ENCODE measurements at places on chromosomes 3 and 15.

DNA sequence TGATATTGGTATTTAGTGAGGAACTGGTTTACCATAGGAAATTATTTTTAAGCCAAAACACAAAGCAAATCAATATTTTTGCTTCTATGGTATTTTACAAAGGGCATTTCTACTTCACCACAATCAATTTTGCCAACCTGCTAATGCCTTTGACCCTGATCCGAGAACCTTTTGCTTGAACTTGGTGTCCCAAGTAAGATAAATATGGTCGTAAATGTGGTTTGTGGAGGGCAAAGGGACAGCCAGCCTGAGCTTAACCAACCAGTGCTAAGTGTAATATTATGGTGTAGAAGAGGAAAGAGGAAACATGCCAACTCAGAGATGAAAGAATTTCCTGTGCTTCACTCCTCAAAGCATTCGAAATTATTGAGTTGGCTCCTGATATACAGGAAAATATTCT is 148.4 kb downstream of the C3orf38 start:
- DNase-seq = no peak

DNA sequence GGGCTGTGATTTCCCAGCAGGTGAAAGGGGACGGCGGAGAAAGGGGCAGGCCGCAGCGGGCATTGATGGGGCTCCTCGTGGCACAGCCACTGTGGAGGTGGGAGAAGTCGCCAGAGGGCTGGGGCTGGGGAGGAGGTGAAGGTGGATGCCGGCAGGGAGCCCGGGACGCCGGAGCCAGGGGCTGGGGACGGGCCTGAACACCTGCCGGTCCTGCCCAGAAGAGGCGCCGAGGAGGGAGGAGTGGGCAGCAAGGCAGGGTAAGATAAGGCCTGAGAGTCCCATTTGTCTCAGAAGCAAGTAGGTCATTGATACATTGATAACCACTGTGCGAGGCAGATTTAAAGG is 571 bp upstream of the RARRES1 start:
- no peak for DNase-seq

DNA sequence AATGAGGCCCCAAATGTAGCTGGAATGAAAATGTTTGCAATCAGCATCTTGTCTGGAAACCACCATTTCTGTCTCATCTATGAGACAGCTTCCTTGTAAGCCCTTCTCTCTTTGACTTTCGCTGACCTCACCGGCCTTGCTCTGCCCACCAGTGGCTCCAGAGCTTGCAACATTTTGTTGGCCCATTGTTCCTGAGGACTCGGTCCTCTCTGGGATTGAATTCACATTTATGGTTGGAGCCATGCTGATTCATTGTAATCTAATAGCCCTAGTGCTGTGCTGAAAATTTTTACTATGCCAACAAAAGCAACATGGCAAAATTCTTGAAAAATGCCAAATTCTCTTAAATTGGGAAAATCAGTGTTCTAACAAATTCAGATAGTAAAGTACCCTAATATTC is 37.2 kb downstream of the ABHD5 start:
- no peak for DNase-seq

DNA sequence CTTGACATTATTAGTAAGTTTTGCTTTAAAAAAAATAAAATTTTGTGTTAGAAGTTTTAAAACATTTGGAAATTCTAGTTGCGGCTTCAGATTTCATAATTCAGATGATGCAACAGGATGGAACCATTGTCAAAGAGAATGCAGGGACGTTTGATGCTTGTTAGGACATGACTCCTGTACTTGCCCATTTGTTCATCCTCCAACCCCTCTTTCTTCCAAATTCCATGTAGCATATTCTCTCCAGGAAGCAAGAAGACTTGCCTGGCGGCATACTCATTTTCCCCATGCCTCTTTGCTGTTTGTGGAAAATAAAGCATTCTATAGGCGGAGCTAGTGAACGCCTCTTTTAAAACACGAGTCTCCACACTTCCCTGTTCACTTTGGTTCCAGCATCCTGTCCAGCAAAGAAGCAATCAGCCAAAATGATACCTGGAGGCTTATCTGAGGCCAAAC is at the start of gene CSTA:
CSTA (plus strand) TSS at position 378 of the 453 bp plus-strand sequence; CDS start at position 423, 45 bp downstream.
- no peak for DNase-seq

- no peak for DNase-seq
Measured at GRCh38 chr3:60594025-60594424, 657.2 kb downstream of the FHIT start.

DNA sequence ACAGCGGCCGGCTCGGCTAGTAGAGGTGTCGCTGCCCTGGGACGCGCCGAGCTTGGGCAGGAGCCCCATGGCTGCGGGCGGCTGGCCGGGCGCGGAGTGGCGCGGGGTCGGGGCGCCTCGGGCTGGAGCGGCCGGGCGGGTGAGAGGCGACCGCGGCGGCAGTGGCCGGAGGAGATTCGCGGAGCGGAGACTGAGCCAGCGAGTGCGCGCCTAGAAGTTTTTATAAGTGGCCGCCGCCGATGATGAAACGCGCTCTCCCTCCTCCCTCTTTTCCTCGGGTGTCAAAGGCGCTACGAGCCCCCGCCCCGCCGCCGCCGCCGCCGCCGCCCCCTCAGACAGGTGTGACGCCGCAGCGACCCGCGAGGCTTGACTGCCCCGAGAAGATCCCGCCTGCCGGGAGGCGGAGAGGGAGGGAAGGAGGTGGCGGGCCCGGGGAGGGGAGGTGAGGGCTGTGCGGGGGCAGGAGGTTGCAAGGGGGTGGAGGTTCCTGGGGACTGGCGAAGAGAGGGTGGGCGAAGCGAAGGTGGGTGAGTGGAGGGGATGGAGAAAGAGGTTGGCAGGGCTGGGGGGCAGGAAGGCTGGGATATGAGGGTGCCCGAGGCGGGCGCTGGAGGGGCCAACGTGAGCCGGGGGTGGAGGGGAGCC is at the start of gene SLCO2A1:
SLCO2A1 (minus strand) TSS at position 192 of the 645 bp plus-strand sequence; CDS start at position 69, 123 bp downstream.
- DNase-seq = peak; percentile 3

DNA sequence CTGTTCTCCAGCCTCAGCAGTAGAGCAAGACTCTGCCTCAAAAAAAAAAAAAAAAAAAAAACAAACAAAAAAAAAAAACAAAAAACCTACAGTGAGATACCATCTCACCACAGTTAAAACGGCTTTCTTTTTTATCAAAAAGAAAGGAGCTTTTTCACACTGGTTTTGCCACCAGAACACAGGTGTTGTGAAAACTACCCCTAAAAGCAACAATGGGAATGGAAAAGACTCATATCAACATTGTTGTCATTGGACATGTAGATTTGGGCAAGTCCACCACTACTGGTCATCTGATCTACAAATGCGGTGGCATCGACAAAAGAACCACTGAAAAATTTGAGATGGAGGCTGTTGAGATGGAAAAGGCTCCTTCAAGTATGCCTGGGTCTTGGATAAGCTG is 24.8 kb upstream of the SLC25A38 start:
- DNase-seq = no peak

DNA sequence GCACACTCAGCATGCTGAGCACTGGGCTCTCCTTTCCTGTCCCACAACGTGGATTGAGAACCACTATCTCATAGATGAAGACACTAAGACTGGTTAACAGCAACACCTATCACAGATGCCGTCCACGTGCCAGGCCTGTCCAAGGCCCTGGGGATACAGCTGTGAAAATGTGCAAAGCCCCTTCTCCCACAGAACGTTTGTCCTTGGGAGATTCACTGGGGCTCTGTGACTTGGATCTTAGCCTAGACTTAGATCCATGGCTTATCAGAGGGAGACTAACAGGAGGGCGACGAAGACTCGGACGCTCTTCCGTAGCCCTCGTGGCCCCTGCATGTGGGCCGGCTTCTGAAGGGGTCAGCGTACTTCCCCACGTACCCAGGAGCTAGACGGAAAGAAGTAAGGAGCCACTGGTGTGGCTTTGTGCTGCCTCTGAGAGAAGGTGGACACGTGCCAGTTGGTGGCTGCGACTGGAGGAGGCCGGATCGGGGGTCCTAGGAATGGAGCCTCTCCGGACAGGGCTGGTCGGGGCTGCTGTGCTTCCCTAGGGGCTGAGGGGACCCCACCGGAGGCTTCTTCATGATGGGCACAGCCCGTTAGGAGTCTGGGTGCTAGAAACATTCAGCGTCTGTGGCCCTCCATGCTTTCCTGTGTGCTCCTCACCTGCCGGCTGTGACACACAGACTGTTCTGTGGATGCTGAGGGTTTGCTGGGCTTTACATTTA is 964 bp downstream of the NRROS start:
- no peak for DNase-seq

- DNase-seq = no peak
Measured at GRCh38 chr3:73295876-73296635, 234.6 kb downstream of the EBLN2 start.

- DNase-seq = no peak
Measured at GRCh38 chr3:129032716-129033115, 27.9 kb upstream of the GP9 start.

DNA sequence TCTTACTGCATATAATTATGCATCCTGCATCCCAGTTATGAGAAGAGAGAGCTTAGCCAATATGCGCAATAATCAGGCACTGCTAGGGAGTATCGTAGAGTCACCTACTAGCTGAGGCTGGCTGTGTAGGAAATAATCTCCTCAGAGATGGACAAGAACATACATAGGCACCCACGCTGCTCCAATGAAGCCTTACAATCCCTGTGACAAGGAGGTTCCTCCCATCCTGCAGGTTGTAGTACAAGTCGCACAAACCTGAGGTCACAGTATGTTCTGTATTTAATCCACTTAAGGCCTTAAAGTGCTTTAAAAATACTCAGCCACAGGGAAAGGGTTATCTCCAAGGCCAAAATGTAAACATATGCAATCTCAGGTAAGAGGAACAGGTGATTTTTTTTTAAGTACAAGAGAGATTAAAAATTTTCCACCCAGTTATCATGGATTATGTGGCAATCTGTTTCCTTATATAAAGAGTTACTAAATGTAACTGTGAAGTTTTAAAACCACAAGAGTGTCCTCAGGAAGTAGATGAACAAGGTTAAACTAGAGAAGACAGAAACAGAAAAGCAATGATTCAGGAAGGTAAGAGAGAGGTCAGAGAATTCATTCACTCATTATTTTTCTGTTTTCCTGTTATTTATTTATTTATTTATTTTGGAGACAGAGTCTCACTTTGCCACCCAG is 7.5 kb upstream of the COLQ start:
- DNase-seq = no peak
